ENCODE measurements at places on chromosomes 4 and X. TPM values are rescaled to one million over a fixed set of nuclear protein-coding genes. Genes with fewer than 3 reads are reported as not detected.

DNA sequence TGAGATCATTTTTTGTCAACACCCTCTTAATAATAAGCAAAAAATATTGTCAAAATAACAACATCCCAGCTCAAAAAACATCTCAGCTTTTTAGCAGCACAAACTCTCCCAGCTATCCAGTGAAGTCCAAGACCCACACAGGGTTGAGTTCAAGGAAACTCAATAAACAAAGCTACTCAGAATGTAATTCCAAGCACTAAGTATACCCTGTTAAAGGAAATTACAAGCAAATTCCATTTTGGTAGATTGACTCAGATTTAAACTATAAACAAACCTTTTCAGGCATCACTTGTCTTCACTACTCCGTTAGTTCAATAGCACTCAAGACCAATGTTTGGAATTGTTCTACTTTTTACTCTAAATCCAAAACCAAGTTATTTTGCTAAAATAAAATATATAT, 506.0 kb upstream of the INTU start:
- DNase-seq = no peak

- DNase-seq = no peak
Measured at GRCh38 chrX:107014936-107015335, 14.9 kb upstream of the MORC4 start.

GRCh38 chr4:14857475-14857874, 144.8 kb upstream of the CPEB2 start:
- no peak for DNase-seq

- DNase-seq = no peak
Measured at GRCh38 chr4:27288496-27288895, 427.9 kb downstream of the STIM2 start.

DNA sequence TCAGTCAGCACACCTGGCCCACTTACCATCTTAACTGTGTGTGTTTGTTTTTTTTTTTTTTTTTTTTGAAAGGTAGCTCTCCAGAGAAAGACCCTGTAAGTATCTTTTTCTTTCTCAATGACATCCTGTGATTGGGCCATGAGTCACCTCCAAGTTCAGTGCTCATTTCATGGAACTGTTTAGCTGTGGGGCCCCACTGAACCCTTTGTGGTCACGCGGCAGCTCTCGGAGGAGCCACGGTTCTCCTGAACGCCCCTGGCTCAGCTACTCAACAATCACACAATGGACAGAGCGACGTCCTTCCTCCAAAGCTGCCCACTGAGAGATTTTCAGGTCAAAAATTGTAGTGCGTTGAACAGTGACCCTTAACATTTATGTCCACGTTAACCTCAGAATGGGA, 14.2 kb upstream of the IL3RA start:
- no peak for DNase-seq

GRCh38 chrX:121028419-121028818, 19.0 kb upstream of the GLUD2 start:
- DNase-seq = no peak

DNA sequence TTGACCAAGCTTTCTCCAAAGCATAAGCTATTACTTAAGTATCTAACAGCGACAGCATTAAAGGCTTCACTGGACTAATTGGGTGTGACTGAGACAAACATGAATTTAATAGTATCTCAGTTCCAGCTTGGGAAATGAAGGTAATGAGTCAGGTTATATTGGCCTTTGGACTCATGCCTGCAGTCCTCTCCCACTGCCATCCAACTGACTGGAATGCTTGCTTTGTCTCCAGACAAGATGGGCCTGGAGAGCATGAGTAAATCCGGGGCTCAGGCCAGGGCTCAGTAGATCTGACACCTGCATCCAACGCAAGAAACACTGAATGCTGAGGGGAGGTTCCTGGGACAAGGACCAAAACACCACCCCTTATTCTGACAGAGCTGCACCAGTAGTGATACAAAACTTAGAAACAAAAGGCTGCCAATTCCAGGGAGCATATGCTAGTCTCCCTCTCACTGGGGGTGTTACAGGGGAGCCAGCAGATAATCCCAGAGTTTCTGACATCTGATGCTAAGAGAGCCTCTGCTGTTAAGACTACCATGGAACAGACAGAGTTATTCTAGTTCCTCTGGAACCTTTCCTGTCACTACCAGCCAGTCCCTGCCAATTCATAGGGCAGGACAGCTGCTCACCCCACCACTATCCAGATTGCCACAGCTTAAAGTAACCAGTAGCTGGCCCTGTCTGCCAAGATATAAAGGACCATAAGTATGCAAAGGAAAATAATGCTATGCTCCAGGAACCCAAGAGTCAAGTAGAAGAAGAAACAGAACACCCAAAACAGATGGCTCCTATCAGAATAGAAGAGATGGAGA, 293.8 kb downstream of the IQCM start:
- no peak for DNase-seq

GRCh38 chr4:142274137-142274536, 572.0 kb downstream of the INPP4B start:
- no peak for DNase-seq

- no peak for DNase-seq
Measured at GRCh38 chrX:150416469-150416868, 53.4 kb downstream of the MAMLD1 start.

DNA sequence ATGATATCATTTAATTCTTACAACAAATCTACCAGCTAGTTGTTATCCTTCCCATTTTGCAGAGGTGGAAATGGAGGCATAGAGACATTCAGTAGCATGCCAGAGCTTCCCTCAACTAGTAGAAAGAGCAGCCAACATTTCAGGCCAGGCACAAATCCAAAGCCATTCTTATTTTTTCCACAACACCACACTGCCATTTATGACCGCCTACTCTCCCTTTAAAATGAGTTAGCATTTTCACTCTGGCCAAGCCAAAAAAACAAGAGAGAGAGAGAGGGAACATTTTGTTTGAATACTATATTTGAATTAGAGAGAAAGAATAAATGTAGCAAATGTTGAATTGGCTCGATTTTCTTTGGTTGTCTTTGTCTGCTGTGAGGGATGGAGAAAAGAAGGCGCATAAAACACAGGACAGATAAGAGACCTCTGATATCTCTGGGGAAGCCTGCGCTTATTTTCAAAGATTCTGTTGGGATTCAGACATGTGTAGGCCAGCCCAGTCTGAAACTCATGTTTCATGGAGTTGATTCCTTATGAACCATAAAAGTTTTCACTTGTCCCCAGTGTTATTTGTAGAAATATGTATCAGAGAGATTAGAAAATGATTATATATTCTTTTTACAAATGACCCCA, 265.7 kb downstream of the RAB28 start:
- DNase-seq = peak; percentile 31

- DNase-seq = no peak
Measured at GRCh38 chr4:83340692-83341343, 6.2 kb upstream of the HPSE start.

- no peak for DNase-seq
Measured at GRCh38 chrX:56397636-56398035, 165.5 kb downstream of the KLF8 start.

- no peak for DNase-seq
Measured at GRCh38 chrX:134633832-134634231, 24.4 kb downstream of the PLAC1 start.

DNA sequence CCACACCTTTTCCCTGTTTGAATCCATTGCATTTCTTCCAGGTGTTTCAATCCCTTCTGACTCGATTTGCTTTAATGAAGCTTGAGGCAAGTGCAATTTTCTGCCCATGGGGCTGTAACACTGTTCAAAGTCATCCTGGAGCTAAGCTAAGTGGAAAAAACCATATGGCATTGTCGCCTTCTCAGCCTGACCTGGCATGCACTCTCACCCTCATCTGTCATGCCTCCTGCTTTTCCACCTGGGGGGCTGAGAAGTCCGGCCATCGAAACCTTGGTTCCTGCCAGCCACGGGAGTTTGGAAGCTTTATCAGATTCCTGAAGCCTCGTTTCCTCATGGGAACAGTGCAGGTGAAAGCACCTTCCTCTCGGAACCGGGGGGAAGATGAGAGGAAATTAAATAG, 38.2 kb downstream of the WFS1 start:
- DNase-seq = no peak

GRCh38 chr4:40264497-40264896, 67.7 kb downstream of the RHOH start:
- no peak for DNase-seq

- DNase-seq = no peak
Measured at GRCh38 chr4:187961961-187962360, 33.6 kb upstream of the ZFP42 start.

DNA sequence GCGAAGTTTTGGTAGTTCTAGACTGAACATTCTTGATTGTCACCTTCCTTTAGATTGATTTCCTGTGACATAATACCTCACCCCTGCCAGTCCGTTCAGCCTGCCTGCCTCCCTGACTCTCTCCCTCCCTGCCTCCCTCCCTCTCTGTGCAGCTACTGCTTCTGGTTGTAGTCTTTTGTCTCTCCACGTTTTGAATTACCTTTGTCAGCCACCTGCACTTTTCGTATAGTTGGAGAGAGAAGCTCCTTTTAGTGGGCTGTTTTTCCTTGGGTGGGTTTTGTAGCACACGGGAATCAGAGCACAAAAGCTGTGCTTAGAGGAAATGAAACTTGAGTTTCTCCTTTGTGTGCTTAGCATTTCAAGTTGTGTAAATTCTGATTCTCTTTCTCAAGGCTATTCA, 32.6 kb upstream of the MSMO1 start:
- no peak for DNase-seq

DNA sequence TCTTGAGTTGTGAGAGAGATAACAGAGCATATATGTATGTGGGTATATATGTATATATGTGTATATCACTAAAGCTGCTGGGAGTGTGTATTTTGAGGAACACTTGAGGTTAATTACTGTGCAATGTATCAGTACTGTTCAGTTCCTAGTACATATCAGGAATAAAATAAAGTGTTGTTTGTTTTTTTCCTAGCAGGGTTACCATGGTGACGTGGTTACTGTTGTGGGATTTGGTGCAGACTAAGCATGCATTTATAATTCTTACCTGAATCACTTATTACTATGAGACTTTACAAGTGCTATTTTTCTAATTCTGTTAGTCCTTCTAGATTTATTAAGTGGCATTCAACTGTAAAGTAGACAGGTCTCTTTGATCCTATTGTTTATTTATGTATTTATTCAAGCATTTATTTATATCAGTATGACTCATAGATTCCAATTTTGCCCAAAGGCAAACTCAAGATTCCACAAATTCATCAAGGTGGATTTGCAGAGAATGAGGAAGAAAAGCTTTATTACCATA, 26.9 kb upstream of the BEX4 start:
- DNase-seq = no peak

DNA sequence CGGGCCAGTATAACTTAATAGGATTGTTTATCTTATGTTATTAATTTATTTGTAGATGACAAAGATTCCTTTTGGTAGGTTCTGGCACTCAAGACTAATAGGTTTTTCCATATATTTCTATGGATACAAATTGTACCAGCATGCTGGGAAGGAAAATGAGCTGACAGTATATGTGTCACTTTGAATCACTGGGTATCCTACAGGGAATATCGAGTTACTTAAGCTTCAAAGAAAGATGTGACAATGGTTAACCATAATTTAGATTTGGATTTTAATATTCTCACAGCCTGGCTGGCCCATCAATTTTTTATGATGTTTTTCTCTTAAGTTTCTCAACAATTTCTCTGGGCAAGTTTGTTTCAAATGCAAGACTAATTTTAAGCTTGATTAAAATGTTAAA, 498.8 kb upstream of the FTHL17 start:
- no peak for DNase-seq

DNA sequence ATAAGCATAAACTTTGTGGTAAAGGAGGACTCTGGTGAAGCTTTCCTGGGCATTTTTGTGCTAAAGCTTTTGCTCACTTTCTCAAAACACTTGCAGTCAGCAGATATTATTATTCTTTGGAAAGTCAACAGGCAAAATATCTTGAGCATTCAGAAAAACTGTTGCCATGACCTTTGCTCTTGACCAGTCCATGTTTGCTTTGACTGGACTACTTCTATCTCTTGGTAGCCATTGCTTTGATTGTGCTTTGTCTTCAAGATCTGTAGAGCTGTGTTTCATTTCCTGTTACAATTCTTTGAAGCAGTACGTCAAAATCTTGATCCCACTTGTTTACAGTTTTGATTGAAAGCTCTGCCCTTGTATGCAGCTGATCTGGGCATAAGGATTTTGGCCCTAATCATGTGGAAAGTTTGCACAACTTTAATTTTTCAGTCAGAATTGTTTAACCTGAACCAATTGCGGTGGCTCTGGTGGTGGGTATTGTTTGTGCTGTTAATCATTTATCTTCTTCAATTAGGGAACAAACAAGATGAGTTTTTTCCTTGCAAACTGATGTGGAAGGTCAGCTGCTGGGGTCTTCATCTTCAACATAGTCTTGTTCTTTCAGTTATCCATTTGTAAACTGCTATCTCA, 121.5 kb upstream of the NUDT6 start:
- no peak for DNase-seq

DNA sequence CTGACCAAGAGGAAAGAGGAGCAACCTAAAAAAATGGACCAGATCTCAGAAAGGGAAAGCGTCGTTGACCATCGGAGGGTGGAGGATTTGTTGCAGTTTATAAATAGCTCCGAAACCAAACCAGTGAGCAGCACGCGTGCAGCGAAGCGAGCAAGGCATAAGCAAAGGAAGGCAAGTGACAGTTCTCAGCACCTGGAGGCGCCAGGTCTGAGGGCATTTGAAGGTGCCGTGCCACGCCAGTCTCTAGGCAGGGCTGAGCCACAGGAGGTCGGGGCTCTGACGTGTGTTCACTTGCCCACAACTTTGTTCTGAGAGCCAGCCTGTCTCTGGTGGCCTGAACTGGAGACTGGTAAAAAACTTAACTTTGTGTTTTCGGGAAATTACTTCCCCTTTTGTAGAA, 59.7 kb downstream of the TNIP2 start:
- DNase-seq = no peak

DNA sequence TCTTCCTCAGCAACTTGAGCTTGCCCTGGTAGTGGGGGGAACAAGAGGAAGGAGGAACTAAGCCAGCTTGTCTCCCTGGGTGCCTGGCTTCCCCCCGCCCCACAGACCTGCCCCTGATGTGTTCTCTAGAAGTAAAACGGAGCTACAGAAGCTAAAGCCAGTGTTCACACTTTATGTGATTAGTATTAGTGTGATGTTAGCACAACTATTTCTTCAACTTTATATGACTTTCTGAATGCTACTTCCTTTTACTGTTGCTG, 10.7 kb downstream of the RGS12 start:
- DNase-seq = no peak

DNA sequence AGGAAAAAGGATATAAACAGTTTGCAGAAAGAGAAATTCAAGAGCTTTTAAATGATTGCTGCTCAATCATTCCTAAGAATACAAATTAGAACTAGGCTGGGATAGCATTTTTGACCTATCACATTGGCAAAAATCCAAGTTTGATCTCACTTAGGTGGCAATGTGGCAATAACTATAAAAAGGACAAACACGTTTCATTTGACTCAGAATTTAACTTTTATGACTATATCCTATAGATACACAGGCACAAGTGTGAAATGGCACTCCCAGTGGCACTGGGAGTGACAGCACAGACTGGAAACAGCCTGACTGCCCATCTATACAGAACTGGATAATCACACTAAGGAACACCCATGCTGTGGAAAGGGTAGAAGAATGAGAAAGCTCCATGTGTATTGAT, 11.1 kb downstream of the CENPU start:
- no peak for DNase-seq

Gene SORCS2
- polyA plus RNA-seq = 8.6 TPM

Gene SSX1
- not detected for polyA plus RNA-seq

Gene VCX
- polyA plus RNA-seq = not detected

Gene TKTL2
- 0.06 TPM for polyA plus RNA-seq

Gene EGFL6
- polyA plus RNA-seq = 60.6 TPM

Gene KIT
- 62.7 TPM for polyA plus RNA-seq

Gene RAB41
- polyA plus RNA-seq = 1.2 TPM

Gene SORBS2
- polyA plus RNA-seq = 36.6 TPM

Gene SGMS2
- 16.8 TPM for polyA plus RNA-seq

Gene MID1IP1
- polyA plus RNA-seq = 20.0 TPM

Gene FANCB
- 4.3 TPM for polyA plus RNA-seq

Gene BTC
- 5.9 TPM for polyA plus RNA-seq

Gene MAGEA4
- polyA plus RNA-seq = not detected

All from left lung (tissue), 14 donors.